ENCODE measurements at places on chromosomes 2 and 18.

- no peak for DNase-seq
Measured at GRCh38 chr18:8238507-8238906, 370.7 kb upstream of the RAB12 start.

DNA sequence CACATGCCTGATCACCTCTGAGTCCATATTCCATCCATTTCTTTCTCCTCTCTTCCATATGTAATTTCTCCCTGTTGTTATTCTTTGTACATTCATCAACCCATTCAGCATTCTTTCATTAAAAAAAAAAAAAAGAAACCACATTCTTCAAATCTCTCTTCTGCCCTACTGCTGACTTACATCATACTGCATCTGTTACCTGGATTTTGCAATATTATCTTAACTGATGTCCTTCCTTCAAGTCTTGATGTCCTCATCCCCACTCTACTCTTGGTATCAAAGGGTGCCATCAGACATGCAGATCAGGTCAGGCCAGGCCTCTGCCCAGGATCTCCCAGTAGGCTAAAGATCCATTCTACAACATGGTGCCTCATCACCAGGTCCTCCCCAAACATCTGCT is 90.6 kb downstream of the SGPP2 start:
- no peak for DNase-seq

DNA sequence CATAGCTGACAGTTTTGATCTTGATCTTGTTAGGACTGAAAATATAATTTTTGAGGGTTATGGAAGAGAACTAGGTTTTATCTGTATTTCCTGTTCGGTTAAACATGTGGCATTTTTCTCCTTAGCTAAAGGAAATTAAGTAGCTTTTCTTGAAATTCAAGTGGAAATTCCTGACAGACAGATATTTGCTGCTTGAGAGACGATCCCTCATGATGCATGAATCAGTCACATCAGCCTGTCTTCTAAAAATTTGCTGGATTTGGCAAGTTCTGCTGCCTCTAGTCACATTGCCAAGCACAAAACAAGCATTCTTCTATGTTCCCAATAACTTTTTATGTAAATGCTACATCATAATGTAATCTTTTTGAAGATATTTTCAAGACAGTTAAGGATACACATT is 201.8 kb upstream of the ATP5MC3 start:
- no peak for DNase-seq

- DNase-seq, result no peak
Measured at GRCh38 chr2:190930411-190930810, 49.8 kb downstream of the GLS start.

DNA sequence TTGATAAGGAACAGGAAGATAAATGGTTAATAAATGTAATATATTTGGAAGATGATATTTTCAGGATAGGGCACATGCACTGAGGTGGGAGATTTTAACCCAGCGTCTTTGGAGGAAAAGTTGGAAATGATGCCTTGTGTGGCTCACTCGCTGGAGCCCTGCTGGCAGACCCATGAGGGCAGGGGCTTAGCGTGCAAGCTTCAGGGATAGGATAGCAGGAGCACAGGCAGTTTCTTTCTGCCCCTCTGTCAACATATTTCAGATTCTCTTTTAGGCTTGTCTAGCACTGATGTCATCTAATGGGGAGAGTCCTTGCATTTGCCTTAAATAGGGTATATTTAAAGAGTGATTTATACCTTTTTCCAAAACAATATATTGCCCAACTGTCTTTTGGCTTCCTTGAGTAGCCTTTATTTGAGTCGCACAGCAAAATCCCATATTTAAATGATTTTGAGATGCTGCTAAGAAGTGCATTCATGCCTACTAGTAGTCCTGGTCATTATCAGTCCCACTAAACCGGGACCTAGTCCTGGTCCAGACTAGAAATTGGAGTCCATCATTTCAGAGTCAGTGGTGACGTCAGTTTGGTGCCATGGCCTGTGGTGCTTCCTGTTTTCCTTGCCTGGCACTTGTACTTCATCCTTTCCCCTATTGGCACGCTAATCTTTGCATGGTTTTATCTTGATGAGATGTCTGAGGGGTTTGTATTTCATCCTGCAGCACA is 45.8 kb downstream of the SH3RF3 start:
- no peak for DNase-seq

- no peak for DNase-seq
Measured at GRCh38 chr18:68991286-68991685, 193.4 kb downstream of the CCDC102B start.

DNA sequence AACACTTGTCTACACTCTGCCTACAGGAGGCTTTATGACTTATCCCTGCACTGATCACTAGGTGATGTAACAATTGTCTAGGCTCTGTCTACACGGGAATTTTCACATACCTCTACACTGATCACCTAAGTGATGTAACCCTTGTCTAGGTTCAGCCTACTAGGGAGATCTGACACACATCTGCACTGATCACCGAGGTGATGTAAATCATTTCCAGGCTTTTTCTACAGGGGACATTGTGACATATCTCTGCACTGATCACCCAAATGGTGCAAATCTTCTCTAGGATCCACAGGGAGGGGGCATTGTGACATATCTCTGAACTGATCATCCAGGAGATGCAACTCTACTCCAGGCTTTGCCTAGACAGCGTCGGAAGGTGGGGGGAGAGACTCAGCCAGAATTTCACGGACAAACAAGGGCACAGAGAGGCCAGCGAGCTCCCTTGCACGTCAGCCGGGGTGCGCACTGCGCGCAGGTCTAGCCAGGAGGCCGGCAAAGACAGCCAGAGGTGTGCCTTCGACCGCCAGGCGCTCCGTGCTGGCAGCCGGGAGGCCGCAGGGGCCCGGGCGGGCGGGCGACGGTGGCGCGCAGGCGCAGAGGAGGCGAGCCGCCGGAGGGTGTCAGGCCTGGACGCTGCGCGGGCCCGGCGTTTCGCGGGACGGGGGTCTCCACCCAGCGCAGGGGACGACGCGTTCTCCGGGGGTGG is 46.9 kb upstream of the USP14 start:
- DNase-seq, result no peak
